ENCODE measurements at places on chromosomes 7 and 10.

GRCh38 chr7:152202056-152202455 lies 176.6 kb downstream of the GALNT11 start:
- DNase-seq: no peak

DNA sequence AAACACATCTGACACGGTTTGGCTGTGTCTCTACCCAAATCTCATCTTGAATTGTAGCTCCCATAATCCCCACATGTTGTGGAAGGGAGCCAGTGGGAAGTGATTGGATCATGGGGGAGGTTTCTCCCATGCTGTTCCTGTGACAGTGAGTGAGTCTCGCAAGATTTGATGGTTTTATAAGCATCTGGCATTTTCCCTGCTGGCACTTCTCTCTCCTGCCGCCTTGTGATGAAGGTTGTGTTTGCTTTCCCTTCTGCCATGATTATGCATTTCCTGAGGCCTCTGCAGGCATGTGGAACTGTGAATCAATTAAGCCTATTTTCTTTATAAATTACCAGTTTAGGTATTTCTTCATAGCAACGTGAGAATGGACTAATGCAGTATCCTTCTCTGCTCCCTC lies 5.9 kb upstream of the HTR5A start:
- DNase-seq: no peak

DNA sequence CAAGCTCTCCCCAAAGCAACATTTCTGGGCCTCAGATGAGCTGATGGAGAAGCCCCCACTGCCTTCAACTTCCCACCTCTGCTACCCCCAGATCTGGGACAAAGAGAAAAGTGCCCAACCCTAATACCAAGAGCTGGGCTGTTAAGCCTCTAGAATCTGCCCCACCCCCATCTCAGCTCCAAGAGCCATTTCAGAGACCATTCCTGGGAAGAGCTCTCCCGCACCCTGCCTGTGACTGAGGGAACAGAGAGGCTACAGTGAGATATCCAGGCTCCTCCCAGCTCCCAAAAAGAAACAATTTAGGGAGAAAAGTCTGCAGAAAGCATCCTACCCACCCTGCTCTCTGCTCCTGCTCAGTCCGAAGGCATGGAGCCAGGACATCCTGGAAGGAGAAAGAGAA lies 2.5 kb upstream of the KCNH2 start:
- no peak for DNase-seq

DNA sequence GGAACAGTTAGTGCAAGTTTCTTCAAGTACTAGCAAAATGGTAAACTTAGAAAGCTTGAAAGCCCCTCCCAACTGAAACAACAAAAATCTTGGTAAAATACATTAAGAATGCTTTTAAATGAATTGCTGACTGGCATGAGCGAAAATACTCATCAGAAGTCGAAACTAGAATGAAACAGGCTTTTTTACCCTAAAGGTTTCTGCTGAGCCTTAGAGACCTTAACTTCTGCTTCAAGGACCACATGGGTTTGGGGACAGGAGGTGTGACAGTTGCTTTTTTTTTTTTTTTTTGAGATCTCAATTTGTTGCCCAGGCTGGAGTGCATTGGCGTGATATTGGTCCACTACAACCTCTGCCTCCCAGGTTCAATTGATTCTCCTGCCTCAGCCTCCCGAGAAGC lies 100.3 kb downstream of the MTPAP start:
- DNase-seq: no peak

DNA sequence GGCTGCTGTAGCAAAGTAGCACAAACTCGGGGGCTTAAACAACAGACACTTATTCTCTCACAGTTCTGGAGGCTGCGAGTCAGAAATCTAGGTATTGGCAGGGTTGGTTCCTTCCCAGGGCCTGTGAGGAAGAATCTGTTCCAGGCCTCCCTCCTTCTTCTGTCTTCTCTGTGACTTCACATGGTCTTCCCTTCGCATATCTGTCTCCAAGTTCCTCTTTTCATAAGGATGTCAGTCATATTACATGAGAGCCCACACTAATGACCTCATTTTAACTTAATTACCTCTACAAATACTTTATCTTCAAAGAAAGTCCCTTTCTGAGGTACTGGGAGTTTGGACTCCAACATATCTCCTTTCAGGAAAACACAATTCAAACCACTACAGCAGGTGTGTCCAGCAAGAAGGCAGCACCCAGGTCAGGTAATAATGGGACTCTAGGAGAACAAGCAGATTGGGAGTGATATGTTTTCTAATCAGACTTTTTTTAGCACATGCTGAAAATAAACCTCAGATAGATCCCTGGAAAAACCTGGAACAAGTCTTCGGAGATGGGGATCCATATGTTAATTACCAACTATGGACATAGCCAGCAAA lies 11.7 kb downstream of the CREB5 start:
- DNase-seq: no peak

- no peak for DNase-seq
These were observed 101.2 kb upstream of the PRPS1L1 start for GRCh38 chr7:18128846-18129245.

- no peak for DNase-seq
These were observed 2.9 kb downstream of the DEPP1 start for GRCh38 chr10:44975431-44976331.

DNA sequence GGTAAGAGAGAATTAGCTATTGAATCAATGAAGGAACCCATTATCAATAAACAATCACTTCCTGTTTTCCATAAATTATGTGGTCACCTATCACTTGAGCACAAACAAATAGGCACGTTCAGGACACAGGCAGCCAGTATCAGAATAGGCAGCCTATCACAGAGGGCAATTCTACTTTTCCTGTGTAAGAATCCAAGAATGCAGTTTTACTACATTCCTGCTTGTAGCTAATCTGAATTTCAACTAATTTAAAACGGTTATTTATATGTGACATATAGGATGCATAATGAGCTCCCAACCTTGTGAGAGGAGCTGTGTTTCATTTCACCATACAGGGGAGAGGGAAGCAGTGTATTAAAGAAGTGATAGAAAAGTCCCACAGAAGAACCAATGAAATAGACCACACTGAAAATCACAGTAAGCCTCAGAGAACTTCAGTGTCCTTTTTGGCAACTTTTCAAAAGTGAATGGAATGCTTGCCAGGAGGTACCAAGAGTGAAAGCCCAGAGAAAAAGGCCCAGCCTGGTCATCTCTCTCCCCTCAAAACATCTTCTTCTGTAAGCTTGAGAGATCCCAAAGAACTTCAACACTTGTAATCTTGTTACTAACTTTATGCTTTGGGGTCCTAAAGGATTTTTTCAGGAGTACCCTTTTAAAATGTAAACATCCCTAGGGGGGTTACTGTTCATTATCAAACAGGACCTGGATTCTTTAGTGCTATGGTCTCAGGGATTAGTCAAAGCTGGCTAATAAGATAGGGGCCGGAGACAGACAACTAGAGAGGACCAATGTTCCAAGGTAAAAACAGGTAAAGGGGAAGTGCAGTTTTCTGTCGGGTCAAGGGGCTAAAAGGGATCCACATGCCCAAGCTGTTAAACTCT lies 1.3 kb downstream of the IMMP2L start:
- DNase-seq: no peak

DNA sequence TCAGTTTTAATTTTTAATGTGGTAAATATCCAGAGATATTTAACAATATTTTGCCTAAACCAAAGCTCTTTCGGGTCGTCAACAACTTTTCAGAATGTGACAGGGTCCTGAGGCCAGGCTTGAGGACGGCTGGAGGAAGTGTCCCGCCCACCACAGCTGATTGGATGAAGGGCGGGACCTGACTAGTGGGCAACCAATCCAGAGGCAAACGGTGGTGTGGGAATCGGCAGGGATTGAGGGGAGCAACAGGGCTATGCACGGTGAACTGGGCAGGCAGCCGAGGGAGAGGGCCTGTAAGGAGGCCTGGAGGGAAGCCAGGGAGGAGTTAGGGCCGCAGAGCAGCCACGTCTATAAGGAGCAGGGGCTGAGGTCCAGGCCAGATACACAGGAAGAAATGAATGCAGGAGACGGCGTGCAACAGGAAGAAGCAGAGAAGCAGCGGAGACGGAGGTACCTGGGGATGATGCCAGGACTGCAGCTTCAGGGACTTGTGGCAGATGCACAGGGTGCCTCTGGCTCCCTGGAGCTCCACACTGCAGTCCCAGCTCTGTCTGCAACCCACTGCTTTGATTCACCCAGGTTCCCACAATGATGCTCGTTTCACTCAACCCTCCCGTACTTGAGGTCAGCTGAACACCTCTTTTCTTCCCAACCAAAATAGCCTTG lies 46.1 kb upstream of the ZMIZ1 start:
- DNase-seq: no peak

DNA sequence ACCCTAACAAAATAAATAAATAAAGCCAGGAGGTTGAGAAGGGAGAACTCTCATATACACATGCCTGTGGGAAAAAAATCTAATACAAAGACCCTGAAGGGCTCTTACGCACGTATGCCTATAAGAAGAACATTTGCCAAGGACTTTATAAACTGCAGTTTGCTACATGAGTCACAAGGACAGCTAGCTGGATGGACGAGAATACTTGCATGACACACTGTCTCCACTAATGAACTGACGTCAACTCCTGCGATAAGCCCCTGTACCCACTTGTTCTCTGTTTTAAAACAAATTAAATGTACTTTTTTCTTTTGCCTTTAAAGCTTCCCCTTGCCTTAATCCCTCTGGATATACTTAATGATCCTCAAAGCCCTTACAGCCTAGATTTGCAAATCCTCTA lies 374.6 kb upstream of the GHITM start:
- DNase-seq: no peak

GRCh38 chr7:51850126-51850525 lies 533.5 kb upstream of the COBL start:
- DNase-seq: no peak

DNA sequence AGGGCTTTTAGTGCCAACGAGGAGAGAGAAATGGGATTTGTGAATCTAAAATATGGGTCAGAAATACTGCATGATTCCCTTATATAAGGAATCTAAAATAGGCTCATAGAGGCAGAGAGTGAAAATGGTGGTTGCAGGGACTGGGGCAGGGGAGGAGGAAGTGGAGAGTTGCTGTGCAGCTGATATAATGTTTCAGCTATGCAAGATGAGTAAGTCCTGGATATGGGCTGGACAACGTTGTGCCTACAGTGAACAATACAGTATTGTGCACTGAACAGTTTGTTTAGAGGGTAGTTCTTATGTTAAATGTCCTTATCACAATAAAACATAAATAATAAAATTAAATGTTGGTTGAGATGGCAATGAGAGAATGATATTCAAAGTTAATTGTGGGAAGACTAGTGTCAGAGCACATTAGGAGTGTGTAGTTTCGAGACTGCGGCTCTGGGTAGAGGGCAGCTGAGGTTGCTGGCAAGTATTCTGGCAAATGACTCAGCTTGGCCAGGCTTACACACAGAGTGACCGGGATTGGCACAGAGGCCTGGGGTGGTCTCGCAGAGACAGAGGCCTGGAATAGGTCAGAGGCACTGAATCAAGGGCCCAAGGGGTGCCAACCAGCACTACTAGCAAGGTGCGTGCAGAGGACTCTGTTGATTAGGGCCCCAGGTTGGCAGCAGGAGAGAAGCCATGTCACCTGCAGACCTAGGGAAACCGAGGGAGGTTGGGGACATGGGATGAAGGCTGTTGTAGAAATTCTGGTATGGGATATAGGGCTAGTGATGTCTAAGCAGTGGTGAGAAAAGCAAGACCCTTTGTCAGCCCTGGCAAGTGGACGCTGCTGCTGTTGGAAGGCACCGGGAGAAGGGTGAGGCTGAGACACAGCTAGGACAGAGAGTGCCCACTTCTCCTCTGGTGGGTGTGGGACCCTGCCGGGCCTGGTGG lies 2.8 kb upstream of the DEPP1 start:
- no peak for DNase-seq

- no peak for DNase-seq
These were observed 108.3 kb downstream of the AOAH start for GRCh38 chr7:36615852-36616540.

- no peak for DNase-seq
These were observed 12.6 kb upstream of the OR6B1 start for GRCh38 chr7:143987513-143987912.

DNA sequence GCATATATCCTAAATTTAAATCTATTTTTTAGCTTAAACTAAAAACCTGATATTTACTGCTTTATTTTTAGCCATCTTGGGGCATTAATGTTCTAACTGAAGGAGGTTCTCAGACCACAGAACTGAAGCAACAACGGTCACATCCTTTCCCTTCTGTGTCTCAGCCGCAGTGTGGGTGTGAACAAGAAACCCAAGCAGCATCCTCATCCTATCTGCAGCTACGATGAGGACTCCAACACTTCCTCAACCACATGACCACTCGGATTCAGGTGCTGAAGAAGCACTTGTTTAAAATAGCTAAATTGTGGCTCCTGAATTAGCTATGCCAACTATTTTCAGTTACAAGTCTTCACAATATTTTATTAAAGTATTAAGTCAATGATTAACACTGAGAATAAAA lies 5.3 kb downstream of the ESYT2 start:
- peak; percentile 47 for DNase-seq

GRCh38 chr10:6347391-6347951 lies 144.7 kb downstream of the PFKFB3 start:
- DNase-seq: peak; percentile 12

DNA sequence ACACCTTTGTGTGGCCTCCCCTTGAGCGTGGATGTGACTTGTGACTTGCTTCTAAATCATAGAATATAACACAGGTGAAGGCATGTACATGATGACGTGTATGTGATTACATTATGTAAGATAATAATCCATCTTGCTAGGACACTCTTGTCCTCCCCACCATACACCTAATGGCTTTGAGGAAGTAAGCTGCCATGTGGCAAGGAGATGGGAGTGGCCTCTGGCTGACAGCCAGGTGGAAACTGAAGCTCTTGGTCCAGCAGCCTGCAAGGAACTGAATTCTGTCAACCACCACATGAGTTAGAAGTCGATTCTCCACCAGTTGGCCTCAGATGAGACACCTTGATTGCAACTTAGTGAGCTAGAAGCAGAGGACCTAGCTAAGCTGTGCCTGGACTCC lies 67.4 kb upstream of the ELN start:
- no peak for DNase-seq

DNA sequence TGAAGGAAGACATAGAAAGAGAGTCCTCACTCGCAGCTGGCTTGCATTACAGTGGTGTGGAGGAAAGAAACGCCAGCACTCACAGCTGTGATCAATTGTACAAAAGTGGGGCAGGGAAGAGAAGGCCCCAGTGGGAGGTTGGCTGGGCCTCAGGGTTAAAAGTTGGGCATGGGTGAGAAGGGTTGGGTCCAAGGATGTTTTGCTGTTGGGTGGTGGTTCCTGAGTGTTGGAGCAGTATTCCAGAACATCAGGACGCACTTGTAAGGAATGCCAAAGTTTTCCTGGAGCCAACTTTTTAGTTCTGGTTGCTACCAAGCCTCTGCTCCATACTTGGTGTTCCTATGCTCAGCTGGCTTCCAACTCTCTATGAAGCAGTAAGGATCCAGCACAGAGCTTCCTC lies 55.4 kb upstream of the MKRN1 start:
- DNase-seq: no peak

- DNase-seq: no peak
These were observed 382.7 kb downstream of the SFMBT2 start for GRCh38 chr10:7027913-7028808.

Measured in activated CD8-positive, alpha-beta memory T cell treated with anti-CD3 and anti-CD28 coated beads for 4 hours (primary cell).